Keratinocyte (primary cell): ENCODE measurements at places on chromosomes 16 and 17.

DNA sequence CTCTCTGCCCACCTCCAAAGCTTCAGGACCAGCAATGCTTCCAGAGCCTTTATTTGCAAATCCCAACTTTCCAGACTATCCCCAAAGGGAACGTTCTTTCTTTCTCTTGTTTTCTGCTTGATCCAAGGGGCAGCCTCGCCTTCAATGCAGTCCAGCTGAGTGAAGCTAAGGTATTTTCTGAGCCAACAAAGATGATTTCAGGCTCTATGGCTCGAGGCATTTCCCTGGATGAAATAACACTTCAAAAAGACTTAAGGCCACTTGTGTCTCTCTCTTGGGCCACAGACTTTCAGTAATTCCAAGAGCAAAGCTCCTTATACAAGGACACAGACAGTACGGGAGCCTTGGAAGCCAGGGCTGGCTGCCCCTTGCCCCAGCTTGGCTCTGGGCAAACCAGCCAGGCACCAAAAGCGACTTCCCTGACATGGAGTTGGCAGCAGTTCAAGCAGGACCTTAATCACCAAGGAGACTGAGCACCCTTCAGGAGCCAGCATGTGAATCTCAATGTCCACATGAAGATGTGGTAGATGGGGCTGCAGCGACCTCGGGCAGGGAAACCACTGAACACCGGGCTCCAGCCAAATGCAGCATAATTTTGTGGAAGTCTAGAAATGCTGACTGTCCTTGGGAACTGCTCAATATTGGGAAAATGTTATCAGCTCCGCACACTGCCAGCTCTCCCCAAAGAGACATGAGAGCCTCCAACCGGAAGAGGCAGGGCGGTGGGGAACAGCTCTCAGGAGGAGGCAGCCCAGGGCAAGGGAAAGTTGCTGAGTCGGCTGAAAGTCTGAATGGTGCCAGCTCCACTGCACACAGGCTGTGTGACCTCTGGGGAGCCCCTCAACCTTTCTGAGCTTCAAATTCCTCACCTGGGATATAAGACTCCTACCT lies 39.0 kb downstream of the TK2 start:
- DNase-seq: no peak

- DNase-seq: no peak
These were observed 17.0 kb upstream of the TMC5 start for GRCh38 chr16:19400711-19401110.

GRCh38 chr16:1781758-1782407 lies 488 bp downstream of the SPSB3 start:
- DNase-seq: no peak

DNA sequence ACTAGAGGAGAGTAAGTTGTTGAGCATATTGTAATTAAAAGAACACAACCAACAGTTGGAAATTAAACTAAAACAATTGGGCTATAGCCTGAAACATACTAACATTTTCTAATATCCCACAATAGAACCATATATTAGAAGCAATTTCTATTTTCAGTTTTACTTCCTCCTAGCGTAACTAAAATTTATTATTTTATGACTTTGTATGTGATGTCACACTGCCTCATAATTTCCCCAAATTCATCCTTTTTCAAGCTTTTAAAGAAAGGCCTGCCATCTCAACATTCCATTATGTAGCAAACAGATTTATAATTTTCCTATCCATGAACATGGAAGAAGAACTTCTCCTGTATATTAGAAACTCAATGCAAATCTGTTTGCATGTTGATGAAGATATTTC lies 110.2 kb downstream of the HS3ST3A1 start:
- DNase-seq: no peak

GRCh38 chr17:74584292-74585060 lies 7.6 kb downstream of the CD300LD start:
- no peak for DNase-seq

DNA sequence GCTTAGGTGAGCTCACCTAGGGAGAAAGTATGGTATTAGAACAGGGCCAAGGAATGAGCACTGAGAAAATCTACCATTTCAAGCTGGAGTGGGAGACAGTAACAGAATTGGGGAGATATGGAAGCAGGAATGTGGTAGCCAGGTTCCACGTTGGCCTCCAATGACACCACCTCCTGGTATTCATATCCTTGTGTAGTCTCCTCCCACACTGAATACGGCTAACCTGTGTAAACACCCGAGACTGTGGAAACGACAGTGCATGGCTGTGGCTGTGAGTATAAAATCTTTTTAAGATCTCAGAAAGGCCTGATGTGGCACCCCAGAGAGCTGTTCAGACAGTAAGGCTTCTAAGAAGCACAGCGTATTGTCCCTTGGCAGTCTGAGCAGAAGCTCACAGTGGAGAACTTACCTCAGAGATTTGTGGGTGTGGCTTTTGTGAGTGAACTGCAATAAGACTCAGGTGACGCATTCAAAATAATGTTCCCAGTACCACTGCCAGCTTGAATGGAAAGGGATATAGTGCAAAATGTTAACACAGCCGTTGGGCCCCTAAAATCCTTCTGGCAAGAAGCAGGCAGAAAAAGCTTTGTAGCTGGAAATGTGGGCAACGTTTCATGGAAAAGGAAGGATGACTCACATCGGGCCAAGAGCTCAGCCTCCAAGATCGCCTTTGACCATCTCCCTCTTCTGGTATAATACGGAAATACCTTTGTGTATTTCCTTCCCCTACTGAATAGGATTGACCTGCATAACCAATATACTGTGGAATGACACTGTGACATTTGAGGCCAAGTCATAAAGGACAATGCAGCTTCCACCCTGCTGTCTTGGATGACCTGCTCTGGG lies 14.4 kb downstream of the SDR42E1 start:
- DNase-seq: no peak

GRCh38 chr17:42702446-42702845 lies 20.1 kb downstream of the CNTNAP1 start:
- DNase-seq: no peak

DNA sequence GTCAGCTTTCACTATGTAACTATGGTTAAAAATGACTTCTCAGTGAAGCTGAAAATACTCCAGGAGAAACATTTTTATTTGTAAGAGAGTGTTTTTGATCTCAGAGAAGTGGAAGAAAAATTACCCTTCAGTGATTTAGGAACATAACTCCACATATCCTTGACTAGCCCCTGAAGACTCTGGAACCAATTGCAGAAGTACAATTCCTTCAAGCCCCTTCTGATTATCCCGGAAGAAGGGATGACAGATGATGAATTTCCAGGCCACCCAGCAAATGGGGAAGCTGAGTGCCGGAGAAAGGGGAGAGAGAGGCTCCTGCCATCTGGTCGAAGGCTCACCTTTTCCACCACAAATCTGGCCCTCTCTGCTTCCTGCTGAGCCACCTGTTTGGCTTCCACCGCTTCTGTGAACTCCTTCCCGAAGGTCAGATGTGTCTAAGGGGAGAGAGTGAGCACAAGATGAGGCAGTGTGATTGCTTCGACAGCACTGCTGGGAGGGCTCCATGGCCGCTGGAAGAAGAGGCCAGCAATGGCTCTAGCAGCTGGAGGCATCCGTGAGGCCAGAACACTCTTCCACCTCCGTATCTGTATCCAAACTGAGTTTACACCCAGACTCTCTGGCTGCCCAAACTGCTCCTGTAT lies 8.1 kb downstream of the PHB1 start:
- DNase-seq: no peak

DNA sequence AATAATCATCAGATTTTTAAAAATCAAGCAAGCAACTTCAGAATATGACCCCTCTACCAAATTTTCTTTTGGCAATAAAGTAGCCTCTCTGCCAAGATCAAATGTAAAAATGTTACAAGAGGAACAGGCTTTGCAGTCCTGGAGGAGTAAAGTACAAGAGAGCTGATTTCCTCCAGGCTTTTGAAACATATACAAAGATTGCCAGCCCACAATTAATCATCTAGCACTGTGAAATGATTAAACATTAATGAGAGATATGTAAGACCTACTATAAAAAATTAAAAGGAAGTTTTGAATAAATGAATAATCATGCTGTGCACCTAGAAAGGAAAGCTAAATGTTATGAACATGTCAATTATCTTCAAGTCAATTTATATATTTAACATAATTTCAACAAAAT lies 26.3 kb downstream of the TXNDC11 start:
- no peak for DNase-seq

- DNase-seq: no peak
These were observed 10.1 kb upstream of the KRT28 start for GRCh38 chr17:40809721-40810421.

- DNase-seq: no peak
These were observed 611 bp downstream of the RRAD start for GRCh38 chr16:66924527-66925321.

DNA sequence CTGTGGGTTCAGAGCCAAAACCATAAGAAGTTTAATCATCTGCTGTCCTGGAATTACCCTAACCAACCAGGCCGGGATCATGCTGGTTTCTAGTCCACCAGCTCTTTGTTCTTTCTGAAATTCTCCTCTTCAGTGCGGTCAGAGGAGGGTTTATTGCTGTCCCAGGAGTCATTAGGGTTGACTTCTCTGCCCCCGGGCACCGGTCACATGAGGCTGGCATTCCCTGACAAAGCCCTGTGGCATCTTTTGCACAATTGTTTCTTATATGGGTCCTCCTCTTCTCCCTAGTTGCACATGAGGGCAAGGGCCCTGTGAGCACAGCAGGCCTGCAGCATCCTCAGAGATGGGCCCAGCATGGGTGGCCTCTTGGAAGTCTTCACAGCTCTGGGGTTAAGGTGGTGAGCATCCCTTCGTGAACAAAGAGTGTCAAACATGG lies 243.9 kb downstream of the IRF8 start:
- no peak for DNase-seq

DNA sequence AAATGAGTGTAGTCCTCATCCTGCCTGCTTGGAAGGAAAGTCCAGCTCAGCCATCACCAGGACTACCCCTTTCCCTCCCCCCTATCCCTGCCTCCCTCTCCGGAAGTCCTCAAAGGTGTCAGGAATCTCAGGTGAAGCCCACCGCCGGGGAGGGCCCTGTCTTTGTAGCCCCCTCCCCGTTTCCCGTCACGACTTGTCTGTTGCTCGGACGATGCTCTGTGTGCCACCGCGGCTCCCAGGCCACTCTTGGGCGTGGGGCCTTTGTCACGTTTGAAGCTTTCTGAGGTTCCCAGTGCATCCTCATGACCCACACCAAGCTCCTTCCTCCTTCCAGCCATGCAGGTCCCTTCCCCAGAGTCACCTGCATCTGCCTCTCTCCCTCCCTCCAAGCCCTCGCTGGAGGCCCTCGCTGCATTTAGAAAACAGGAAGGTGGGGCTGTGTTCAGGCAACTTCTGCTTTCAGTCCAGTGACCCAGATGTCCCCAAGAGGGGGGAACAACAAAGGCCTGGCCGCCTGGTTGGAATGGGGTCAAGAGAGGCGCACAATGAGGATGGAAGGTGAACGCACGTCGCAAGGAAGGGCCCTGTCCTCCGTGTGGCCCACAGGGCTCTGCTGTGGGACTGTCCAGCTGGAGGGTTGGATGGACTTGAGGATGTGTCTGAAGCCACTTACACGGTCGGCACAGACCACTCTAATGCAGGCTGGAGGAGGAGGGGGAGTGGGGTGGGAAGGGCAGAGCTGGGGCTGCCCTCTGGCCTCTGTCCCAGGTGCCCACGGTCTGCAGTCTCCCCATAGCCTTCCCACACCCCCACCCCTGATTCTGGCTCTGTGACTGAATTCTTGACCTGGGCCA lies 59.9 kb downstream of the OR1D5 start:
- no peak for DNase-seq

DNA sequence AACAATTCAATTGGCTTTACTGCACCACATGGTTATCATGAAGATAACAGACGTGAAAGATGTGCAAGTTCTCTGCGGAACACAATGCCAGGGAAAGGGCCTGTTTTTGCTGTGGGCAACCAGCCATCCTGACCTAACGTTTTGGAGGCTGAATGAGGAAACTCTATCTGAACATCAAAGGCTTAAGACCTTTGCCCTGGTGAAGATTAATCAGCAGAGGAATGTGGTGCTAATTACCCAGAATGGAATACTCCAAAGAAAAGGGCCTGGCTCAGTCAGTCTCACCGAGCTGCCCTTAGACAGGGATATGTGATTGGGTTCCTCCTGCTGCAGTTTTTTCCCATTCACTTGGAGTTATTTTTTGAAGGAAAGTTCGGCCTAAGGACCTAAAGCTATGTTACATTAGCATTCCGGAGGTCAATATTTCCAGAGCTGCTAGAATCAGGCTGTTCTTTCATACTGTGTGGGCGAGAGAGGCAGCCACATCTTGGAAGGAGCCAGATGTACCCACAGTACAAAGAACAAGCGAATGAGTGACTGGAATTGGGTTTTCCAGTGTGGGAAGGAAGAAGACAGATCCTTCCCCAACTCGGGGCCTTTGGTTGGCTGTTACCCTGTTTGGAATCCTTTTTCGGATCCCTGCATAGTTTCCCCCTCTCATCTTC lies 15.5 kb downstream of the ASIC2 start:
- DNase-seq: no peak

DNA sequence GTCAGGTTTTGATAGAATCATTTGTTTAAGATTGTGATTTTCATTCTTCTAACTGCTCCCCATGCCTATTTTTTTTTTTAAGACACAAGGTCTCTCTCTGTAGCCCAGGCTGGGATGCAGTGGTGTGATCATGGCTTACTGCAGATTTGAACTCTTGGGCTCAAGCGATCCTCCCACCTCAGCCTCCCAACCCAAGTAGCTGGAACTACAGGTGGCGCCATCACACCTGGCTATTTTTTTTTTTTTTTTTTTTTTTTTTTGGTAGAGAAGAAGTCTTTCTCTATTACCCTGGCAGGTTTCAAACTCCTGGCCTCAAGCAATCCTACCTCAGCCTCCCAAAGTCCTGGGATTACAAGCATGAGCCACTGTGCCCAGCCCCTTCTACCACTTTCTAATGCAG lies 223.3 kb downstream of the CBLN1 start:
- no peak for DNase-seq

DNA sequence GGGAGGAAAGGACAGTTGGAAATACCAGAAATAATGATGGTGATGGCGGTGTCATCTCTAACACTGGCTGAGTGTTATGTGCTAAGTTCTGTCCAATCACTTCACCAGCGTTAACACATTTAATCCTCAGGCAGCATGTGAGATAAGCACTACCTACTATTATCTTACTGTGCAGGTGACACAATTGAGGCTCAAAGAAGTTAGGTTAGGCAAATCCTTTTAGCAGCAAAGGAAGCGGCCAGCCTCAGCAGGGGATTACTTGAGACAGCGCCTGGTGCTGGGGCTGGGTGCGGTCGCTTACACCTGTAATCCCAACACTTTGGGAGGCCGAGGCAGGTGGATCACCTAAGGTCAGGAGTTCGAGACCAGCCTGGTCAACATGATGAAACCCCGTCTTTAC lies 18.7 kb upstream of the DHX8 start:
- DNase-seq: no peak
